ENCODE measurements at places on chromosomes 7 and 10.

DNA sequence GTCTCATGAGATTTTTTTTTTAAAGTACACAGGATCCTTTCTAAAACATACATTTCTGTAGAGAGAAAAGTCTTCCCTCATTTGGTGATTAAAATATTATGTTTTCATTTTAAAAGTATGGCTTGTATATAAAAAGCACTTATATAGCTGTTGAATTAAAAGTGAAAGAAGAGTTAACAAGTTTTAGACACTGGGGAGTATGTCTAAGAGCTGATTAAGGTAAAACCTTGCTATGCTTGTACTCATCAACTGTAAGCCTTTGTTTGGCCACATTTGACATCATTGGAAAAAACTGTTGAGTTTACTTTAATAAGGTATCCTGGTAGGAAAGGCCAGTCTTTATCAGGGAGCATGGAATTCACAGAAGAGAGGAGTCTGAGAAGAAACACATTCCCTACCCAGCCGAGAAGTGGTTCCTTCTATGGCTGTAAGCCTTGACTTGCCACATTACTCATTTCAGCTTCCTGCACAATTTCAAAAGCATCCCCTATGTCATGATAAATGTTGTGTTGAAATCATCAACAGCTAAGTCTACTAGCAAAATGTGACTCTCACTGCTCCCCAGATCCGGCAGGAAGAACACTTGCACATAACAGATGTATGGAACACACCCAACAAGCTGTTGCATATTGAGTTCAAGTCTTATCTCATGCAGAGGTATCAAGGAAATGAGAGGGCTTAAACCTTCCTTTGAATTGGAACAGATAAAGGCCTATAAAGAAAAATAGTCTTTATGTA is 171.8 kb upstream of the CDK1 start:
- DNase-seq = peak; percentile 67

- peak; percentile 44 for DNase-seq
These were observed 105.2 kb downstream of the THSD7A start for GRCh38 chr7:11726794-11727155.

DNA sequence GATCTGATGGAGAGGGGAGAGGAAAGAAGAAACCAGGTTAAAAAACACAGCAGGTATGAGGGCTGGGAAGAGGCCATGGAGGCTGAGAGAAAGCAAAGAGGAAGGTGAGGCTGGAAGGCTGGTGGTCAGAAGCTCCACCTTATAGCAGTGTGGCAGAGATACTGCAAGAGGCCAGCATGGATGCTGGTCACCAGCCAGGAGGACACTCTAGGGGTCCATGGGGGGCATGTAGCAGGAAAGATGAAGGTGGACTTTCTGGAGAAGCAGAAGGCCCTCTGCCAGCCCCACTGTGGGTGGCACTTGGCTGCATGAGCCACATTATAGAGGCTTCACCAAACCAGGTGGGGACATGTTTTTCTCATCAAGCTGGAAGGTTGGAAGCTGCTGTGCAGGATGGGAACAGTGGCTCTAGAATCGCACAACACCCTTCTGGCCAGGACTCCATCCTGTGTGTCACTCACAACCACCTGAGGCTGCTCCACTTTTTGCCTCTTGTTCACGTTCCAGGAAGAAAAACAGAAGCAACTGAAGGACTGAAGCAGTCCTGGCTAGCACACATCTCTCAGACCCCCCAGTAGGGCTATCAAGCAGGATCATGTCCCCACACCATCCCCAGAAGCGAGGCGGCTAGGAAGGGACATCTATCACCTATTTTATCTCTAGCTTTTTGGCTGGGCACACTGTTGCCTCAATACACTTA is 587.5 kb upstream of the MGMT start:
- no peak for DNase-seq

DNA sequence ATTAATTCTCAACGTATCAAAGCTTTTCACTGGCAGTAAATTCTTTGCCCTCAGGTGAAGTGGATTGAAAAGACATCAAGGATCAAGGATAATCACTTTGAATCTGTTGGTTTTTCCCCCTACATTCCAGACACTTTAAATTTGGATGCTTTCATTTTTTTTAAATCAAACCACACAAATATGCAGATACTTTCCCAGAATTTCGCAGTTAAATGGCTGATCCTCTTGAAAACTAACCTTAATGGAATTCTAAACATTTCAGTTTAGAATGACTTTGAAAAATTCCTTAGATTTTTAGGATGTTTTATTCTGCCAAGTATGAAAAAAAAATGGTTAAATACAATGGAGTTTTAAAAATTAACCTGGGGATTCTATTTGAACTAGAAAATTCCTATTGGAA is 325.9 kb downstream of the GFRA1 start:
- no peak for DNase-seq

DNA sequence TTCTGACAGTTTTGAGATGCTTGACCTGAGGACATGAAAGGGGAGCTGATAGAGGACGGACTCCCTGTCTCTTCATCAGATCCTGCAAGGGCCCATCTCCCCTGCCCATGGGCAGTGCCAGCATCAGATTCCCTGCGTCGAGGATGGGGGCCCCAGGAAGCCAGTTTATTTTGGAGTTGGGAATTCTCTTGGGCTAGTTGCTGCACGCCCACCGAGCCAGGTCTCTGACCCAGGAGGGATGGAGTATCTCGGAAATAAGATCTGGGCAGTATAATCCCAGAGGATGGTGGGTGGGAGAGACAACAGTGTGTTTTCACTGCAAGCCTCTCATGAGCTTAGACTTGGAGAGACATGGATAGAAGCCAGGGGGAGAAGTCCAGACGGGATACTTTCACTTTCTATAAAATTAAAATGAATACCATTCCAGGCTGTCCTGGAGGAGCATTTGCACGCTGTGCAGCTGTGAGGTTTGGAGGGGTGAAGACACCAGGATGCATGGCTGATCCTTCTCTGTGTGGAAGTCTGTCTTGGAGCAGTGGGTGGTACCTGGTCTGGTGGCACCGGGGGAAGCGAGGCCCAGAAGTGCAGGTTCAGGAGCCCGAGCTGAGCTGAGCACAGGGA is 25.8 kb downstream of the DOCK1 start:
- peak; percentile 71 for DNase-seq

DNA sequence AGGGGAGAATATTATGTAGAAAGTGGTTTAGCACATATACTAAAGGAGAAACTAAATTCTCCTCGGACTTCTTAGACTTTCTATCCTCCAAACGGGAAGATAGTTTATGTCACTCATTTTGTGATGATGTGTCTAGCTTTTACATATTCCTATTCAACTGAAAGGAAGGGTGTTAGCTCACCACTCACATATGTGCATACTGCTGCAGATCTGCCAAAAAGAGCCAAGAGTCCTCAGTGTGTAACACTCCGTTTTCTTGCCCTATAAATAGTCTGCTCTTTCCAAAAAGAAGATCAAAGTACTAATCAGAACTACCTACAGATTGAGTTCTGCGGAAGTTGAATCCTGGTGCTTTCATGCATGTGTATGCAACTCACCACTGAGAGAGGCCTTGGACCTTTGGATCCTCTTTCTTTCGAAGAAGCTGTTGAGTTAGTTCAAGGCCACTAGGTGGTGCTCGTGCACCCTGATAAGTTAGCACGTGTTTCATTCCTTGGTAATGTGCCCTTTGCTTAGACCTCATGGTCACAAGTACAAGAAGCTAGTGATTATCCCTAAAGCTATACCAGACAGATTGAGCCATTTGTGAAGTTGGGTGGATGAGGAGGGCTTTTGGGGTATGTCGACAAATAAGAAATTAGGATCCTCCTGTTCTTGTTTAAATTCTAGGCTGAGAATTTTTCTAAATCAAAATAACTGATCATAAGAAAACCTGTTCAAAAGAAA is 14.1 kb downstream of the YAE1 start:
- peak; percentile 95 for DNase-seq

- DNase-seq = no peak
These were observed 141.3 kb downstream of the GNAT3 start for GRCh38 chr7:80370587-80370986.

Data from fibroblast of villous mesenchyme (primary cell).